ENCODE measurements at places on chromosomes 16 and 17.

DNA sequence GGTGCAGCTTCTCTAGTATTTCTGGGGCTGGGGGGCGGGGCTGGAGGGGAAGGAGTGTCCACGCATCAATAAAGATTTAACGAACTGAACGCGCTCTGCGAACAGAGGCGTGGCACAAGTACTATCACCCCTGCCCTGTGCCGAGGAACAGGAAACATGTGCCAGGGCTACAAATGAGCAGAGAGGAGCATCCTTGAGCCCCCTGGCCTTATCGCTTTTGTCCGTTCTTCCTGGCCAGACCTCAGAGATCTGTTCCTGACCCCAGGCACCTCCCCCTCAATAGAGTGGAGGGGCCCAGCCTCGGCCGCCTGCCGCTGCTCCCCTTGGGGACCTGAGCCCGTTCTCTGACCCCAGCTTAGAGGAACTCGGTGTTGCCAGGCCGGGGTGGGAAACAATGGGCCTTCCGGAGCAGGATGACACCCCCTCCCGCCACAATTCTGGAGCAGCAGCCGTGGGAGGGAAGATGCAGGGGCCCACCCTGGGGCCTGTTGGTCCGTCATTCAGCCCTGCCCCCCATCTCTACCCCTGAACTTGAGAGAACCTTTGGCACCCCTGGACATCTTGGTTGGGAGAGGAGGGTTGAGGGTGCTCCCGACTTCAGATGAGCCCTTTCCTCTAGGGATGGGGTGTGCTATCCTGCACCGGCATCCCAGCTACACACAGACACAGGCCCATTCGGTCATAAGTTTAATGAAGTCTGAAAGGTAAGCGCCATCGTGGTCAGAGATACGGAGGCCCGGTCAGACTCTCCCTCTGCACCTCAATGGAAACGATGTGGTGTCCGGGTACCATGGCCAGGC is 1.1 kb downstream of the NAA38 start:
- DNase-seq, result no peak

DNA sequence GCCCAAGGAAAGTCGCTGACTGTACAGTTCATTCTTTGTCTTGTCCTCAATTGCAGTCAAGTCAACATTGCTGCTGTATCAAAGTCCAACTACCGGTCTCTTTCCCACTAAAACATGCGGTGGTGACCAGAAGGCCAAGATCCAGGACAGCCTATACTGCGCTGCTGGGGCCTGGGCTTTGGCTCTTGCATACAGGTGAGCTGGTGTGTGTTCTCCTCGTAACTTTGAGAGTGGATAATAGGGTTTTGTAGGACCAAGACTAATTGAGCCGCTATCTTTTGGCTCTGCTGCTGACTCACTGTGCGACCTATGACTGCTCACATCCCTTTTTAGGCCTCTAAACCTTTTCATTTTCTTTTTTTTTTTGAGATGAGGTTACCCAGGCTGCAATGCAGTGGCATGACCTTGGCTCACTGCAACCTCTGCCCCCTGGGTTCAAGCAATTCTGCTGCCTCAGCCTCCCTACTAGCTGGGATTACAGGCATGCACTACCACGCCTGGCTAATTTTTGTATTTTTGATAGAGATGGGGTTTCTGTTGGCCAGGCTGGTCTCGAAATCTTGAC is 38.7 kb downstream of the PHKB start:
- DNase-seq, result no peak

- no peak for DNase-seq
Observed at GRCh38 chr17:17567631-17568030, 23.9 kb downstream of the PEMT start.

DNA sequence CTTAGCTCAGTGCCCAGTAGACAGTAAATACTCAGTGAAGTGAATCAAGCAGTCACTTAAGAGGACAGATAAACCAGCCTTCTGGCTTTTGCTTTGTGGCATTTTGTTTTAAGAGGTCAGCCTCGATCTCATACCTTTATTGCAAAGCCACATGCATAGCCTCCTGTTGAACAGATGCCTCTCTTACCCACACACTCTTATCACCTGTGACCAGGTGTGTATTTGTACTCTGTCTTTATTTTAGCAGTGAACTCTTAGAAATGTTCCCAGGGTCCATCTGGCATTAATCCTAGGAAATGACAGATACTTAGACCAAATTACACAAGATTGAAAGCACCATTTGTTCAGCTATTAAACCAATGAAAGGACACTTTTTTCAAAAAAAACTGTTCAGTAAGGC is 1426.5 kb downstream of the CDH11 start:
- no peak for DNase-seq

GRCh38 chr17:37671028-37671823 is 28.0 kb upstream of the DDX52 start:
- no peak for DNase-seq

GRCh38 chr17:54992797-54993639 is 24.5 kb downstream of the STXBP4 start:
- peak; percentile 10 for DNase-seq

- DNase-seq, result peak; percentile 47
Observed at GRCh38 chr16:4179020-4179419, 62.8 kb upstream of the ADCY9 start.

GRCh38 chr17:57257195-57257894 is 1.0 kb downstream of the MSI2 start:
- DNase-seq, result no peak

DNA sequence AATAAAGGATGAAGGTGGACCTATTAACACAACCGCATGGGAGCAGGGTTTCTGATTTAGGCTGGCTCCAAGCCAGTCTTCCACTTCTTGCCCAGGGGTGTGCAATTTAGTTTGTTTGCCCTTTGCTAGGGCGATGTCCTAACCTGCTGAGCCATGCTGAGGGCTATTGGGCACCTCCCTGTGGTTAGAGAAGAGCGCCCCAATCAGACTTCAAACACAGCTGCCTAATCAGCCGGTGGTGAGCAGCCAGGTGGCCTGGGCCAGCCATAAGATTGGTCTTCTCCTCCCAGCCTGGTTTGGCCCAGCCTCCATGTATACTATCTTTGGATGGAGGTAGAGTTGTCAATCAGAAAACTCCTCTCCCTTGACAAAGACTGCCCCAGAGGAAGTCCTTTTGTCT is 15.7 kb downstream of the TMEM94 start:
- DNase-seq, result no peak

- DNase-seq, result no peak
Observed at GRCh38 chr16:66616169-66616568, 11.7 kb downstream of the CMTM3 start.

GRCh38 chr17:48671697-48672171 is 45.6 kb upstream of the HOXB9 start:
- DNase-seq, result peak; percentile 86

- DNase-seq, result peak; percentile 73
Observed at GRCh38 chr16:57299009-57299718, 14.7 kb upstream of the PLLP start.

DNA sequence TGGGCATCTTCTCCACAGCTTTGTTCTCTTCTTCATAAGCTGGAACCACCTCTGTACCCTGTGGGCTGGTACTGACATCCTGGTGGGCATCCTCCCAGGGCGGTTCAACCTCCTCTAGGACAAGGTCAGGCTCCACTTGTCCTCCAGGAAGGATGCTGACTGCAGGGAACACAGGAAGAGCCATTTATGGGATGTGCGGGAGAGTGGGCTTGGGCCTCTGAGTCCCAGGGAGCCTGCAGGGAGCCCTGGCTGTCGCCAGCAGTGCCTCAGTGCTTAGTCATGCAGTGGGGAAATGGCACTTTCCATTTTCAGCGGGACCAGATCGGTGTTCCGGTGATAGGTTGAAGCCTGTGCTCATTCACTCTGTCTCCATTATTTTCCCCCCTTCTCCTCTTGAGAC is 20.5 kb downstream of the CNGB1 start:
- DNase-seq, result no peak

DNA sequence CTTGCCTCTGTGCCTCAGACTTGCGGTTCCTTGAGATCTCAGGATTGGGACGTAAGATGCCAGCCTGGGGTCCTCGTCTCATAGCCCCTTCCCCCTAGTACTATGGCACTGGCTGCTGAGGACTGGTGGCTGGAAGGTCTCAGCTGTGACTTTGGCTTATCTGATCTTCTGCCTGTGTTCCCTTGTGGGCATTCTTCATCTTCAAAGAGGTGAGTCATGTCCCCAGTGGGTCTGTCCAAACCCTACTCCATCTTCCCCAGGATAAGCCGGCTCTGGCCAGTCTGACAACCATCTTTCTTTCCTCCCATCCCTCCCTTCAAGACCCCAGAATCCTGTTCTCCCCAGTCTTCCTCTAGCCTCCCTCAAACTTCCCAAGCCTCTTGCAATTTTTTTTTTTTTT is 3.6 kb downstream of the CD19 start:
- no peak for DNase-seq

DNA sequence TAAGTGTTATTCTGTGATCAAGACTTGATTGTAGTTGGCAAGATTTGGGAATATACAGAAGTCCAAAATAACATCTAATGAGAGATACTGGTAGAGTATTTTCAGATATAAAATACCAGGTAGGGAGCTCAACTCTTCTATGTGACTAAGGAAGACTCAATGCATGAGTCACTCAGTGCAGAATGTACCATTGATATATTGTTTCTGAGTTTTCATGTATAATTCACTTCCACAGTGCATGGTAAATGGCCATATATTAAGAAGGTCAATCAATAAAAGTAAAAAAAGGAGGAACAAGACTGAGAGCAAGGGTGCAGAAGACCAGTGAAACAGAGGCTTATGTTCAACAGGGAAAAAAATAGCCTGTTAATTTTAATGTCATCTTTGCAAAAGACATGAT is 1387.9 kb downstream of the CDH8 start:
- DNase-seq, result no peak

DNA sequence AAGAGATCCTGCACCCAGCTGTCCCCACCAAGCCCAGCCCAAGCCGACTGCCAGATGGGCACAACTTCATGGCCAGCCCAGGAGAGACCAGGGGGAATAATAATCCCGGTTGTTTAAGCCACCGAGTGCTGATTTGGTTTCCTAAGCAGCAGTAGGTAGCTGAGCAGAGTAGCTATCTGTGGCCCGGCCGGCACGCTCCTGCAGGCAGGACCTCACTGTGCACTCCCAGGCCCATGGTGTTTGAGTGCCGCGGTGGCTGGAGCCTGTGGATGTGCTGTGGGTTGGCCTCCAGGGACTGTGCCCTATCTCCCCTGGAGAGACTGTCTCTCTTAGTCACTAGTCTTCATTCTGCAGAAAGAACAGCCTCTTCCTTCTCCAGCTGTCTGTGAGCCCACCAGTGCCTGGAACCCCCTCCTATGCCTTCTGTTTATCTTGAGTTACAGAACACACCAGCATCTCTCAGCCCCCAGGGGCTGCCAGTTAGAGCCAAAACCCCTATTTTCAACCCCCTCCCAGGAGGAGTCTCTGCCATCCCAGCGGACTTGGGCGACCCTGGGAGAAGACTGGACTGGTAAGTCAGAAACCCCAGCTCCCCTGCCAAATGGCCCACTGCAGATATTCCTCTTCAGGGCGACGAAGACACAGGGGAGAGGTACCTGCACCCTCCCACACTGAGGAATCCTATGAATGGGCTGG is 152.0 kb downstream of the SDK2 start:
- no peak for DNase-seq

DNA sequence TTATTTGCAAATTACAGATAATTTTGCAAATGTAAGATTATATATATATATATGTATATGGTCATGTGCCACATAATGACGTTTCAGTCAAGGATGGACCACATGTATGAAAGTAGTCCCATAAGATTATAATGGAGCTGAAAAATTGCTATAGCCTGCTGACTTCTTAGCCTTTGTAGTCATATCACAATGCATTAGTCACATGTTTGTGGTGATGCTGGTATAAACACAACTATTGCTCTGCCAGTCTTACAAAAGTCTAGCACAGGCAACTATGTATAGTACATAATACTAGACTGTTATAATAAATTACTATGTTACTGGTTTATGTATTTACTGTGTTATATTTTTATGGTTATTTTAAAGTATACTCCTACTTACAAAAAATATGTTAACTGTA is 444.3 kb downstream of the KCNJ2 start:
- DNase-seq, result no peak

GRCh38 chr16:31853291-31853690 is 20.3 kb upstream of the ZNF267 start:
- DNase-seq, result no peak

DNA sequence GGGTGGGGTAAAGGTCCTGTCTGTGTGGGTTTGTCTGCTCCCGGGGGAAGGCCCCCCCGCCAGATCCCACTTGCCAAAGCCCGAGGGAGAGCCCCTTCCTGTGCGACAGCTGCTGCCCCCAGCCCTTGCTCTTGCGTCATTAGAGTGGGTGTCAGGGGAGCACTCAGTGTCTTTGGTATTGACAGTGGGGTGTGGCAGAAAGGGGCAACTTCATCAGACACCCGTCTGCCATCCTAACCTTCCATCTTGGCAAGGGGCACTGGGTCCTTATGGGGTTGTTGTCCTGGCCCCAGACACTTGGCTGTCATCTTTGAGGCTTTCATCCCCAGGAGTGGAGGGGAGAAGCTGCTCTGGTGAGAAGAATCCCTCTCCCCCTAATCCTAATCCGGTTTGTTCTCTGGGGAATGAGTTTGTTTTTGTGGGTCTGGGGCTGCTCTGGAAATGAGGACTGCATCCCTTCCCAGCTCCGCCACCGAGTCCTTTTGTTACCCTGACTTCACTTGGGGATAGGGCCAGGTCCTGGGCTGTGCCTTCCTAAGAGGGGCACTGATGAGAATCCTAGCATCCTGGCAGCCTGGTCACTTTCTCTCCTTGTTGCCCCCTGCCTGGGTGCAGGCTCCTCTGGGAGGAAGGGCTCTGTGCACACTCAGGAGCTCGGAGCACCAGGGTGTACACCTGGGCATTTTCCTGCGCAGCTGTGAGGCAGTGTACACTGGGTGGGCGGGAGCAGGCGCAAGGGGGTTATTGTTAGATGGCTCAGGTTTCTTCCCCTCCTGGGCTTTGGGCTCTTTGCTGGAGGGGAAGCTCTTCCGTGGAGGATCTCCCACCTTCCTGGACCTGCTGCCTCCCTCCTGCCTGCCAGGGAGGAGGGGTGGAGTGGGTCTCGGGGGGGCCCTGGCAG is 21.1 kb downstream of the GJD3 start:
- DNase-seq, result no peak

GRCh38 chr17:951325-952132 is 28.0 kb downstream of the NXN start:
- DNase-seq, result peak; percentile 16

DNA sequence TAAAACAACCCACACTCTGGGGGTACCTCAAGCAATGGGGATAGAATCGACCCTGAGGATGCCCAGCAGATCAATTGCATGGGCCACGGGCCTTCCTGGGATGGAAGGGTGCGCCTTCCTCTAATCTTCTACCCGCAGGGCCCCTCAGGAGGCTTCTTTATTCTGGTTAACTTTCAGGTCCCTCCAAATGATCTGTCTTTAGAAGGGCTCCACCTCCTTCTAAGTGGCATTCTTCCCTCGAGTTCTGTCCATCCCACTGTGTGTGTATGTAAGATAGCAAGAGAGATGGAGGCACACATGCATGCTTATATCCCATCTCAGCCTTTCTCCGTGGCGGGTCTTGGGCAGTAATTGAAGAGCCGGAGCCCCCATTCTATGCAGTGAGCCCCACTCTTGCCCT is 125.7 kb downstream of the MRM1 start:
- DNase-seq, result no peak

Measured in Calu3 (cell line).